ENCODE measurements at places on chromosomes 7 and 10.
A peak's percentile ranks its signal among the peaks of the same experiment; 100 is the strongest.

- no peak for DNase-seq
Observed at GRCh38 chr10:51073453-51074237, 642 bp upstream of the PRKG1 start.

GRCh38 chr7:15332956-15333355, 228.9 kb downstream of the AGMO start:
- no peak for DNase-seq

DNA sequence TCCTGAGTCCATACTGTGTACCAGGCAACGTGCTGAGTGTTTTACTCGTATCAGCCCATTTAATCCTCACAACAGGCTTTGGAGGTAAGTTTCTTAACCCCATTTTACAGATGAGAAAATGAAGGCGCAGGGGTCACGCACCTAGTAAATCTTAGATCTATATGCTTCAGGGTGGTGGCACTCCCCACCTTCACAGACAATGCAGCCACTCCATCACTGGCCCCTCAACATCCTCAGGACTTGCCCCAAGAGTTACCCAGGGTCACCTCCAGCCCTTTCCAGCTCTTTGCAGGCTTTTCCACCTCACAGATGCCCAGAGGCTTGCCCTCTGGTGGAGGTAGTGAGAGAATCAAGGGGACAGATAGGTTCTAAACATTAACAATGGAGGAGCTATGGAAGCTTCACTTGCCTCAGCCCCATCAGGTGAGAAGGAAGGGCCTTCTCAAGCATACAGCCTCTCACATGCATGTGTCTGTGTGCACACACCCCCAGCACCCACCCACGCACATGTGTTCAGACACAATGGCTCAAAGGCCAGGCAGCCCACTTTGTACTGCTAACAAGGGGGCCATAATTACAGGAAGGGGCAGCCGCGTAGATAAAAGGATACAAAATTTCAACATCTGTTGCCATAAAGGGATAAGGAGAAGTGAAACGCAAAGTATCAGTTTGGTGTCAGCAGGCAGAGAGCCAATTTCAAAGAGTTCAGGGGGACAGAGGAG, 29.1 kb downstream of the DPCD start:
- no peak for DNase-seq

GRCh38 chr7:110922906-110923305, 168.0 kb upstream of the LRRN3 start:
- DNase-seq = no peak

DNA sequence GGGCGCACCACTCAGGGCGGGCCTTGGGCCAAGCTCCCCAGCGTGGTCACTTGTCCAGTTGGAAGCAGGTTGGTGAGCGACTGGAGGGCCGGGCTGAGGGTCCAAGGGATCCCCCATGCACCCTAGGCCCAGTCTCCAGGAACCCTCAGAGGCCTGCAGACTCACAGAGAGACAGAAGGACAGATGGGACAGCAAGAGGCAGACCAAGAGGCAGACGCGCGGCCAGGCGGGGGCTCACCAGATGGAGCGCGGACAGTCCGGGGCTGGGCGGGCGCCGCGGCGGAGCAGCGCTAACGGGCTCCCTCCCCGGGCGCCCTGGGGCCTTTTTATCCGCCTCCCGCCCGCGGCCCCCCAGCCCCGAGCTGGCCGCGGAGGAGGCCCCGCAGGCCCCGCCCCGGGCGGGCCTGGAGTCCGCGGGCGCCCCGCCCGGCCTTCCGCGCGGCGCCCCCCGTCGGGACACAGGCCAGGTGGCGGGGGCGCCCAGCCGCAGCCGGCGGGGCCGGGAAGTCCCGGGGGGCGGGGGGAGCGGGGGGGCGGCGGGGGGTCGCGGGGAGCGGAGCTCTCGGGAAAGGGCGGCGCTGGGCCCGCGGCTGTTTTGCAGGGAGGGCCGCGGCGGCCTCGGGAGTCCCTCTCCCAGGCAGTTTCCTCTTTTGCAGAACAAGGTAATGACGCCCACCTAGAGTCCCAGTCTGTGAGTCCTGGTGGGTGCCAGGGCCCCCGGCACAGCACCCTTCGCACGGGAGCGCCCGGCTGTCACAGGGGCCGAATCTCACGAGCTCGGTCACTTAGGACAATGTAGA, at the start of gene LOXL4:
Gene LOXL4 (minus strand): TSS at position 301 of the 800 bp plus-strand sequence. CDS start 5,175 bp downstream, outside the sequence.
- DNase-seq = peak; percentile 42

DNA sequence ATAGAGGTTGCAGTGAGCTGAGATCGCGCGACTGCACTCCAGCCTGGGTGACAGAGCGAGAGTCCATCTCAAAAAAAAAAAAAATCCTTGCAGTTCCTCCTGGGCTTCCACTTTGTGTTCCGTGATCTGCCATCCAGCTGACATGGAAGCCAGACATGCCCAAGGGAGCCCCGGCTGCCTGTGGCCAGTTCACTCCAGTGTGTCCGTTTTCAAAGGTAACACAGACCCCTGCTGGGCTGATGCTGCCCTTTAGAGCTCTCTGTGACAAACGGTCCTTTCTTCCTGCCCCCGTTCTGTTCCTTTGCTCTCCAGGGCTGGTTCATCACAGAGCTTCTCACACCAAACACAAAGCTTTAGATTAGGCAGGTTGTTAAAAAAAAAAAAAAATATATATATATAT, 130.8 kb downstream of the CUL2 start:
- DNase-seq = no peak

GRCh38 chr10:91162050-91162494, 58.4 kb upstream of the PCGF5 start:
- no peak for DNase-seq

GRCh38 chr10:79318369-79318768, 28.9 kb upstream of the PPIF start:
- no peak for DNase-seq

DNA sequence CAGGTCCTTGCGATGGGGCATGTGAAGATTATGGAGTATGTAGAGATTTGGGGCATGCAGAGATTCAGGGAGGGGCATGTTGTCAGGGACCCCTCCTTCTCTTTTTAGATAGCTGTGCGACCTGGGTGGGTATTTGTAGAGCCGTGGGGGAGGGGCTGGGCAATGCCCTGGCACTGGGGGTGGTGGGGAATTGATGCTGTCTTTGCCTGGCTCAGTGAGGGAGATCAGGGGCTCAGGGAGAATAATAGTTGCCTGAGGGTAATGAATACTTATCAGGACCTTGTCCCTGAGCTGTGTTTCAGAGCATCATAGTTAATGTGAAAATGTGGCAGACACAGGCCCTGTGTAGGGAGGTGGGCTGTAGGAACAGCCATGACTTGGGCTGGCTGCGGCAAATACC, 3.5 kb downstream of the RAMP3 start:
- no peak for DNase-seq

GRCh38 chr7:143329471-143330170, 13.7 kb downstream of the CLCN1 start:
- no peak for DNase-seq

- DNase-seq = no peak
Observed at GRCh38 chr10:26214004-26214403, 2.6 kb upstream of the GAD2 start.

DNA sequence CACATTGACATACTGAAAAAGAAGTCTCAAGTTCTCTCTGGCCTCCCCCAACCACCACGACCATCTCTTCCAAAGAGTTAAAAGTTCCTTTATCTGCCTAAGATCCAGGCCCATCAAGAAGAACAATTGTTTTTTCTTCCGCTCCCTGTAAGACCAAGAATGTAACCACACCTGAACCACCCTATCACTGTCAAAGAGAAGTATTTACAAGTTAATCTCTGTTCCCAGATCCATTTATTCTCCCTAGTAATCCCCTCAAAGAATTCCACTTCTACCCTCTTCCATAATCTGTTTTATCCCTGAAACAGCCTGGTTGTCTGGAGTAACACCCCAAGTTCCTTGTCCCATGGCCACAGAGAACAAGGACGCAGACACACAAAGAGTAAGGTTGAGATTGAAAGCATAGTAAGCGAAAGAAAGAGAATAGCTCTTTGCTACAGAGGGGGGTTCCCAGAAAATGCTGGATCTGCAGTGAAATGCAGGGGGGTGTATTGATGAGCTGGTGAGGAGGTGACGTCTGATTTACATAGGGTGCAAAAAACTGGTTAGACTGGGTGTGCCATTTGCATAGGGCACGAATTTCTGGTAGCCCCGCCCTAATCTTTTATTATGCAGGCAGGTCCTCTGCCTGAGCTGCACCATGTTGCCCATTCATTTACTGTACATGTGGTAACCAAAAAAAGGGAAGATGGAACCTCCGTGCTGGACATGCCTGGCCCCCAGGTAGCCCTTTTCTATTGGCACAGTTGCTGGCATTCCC, 122.0 kb downstream of the SKIDA1 start:
- DNase-seq = no peak

DNA sequence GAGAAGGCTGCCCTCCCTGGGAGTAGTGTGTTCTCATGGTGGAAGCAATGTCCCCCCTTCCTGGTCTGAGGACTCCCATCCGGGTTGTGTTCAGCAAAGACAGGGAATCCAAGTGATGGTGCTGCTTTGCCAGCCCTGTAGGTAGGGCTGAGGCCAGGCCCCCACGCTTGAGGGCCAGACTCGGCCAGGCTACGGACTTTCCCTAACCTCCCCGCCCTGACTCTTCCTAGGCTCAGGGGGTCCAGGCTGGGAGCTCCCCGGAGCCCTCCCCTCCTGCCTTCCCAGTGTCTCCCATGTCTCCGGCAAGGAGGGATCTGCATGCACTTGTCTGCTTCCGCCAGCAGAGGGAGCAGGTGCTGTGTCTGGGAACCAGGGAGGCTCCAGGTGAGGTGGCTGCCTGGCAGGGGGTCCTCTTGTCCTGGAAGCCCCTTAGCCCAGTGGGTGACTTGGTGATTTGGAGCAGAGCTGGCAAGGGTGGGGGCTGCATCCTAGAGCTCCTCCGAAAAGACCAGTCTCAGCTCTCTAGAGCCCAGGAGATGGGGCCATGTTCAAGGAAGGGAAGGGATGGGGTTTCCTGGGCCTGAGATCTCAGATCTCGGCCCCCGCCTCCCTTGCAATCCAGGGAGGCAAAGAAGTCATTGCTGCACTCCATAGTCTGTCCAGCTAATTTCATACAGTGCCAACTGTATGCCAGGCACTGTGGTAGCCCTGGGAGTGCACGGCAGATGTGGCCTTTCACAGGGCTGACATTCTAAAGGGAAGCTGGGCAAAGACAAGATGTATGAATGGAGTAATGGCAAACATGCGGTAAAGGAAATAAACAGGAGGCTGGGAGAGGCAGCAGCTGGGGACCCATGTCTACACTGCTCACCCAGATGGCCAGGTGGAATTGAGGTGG, 20.3 kb upstream of the SFRP5 start:
- DNase-seq = no peak

DNA sequence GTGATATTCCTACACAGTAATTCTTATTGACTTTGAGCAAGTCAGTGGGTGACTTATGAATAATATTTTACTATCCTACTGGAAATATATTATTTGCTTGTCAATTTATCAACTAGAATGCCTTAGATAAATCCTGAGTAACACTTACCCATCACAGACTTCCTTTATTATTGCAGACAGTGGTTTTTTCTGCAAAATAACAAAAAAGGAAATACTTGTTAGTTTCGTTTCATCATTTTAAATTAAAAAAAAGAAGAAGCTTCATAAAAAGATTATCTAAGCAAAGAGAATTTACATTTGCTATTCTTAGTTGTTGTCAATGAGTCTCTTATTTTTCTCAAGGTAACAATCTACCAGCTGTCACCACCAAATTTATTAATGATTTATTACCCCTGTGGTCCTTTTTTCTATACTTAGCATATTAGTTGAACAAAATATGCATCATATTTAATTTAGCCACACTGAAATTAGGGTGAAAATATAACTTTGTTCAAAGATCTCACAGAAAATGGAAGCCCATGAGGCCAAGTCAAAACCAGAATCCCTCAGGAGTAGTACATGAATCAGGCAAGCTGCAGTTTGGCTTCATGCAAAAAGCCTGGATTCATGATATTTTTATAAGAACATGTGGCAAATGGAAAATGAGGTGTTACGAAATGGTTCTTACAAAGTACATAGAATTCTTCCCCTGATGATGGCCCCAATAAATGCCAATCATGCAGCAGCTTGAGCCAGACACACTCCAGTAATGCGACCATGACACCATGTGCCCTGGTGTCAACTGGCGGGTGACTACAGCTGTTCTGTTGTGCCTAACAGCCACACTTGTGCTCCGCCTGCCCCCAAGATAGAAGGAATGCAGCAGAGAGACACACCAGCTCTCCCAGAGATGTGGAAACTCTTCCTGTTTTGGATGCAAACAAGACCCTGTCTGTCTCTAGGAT, 132.6 kb downstream of the ELMO1 start:
- no peak for DNase-seq

GRCh38 chr7:80095545-80095944, 39.1 kb upstream of the GNAI1 start:
- DNase-seq = no peak

DNA sequence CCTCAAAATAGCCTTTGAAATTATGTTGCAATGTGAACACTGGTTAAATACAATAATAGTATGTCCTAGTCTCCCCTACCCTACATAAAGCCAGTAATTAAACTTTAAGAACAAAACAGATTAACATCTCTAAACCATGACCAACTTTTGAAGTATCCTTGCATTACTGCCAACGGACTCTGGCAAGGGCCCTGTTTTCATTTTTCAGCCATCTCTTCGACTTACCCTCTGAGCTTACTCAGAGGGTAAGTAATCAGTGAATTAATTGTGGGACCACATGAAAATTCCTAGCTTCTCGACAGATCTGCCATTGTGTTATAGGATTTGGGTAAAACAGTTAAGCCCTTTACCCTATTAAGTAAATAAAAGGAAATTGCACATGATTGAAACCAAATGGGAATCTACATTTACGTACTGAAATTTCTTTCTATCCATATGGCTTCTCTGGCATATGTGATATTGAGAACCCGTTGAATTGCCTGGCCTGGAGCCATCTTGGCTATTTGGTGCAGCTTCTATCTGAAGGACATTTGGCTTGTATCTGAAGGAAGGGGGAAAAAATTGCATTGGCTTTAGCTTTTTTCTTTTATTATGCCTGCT, 39.6 kb downstream of the DYNC1I1 start:
- peak; percentile 77 for DNase-seq

DNA sequence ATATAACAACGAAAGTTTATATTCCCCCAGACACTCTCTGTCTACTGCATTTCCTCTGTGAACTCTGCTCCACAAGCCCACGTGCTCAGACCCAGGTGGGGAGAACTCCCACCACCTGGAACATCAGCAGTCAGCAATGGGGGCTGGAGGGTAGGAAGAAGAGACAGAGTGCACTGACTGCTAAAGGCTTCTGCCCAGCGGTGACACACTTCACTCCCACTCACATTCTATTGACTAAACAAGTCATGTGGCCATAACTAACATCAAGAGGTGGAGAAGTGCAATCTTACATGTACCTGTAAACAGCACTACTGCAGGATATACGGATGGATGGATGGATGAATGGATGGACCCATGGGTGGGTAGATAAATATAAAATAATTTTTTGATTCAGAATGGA, 122.2 kb downstream of the MPP7 start:
- DNase-seq = no peak

DNA sequence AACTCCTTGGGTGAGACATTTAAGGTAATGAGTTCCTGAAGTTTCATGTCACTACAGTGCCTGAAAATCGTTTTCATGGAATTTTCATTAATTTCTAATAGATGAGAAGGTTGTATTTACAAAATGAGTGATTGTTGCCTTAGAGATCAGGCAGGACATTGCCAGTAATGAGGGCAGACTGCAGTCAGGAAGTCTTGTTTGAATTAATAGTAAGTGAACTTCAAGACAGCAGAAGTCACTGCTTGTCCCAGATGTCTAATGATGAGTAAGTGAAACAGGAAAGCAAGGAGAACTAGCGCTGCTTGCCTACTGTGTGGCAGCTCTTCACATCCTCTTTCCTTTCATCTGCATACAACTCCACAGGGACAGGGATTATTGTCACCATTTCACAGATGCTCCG, 237.4 kb downstream of the BAMBI start:
- no peak for DNase-seq

GRCh38 chr7:101166909-101167644, 1.7 kb upstream of the VGF start:
- no peak for DNase-seq

GRCh38 chr7:112757337-112757736, 32.9 kb downstream of the TMEM168 start:
- no peak for DNase-seq
